ENCODE measurements at places on chromosomes 16 and 17.
A peak's percentile ranks its signal among the peaks of the same experiment; 100 is the strongest.

GRCh38 chr16:61987474-61988012, 48.7 kb downstream of the CDH8 start:
- no peak for DNase-seq

- DNase-seq, result no peak
Observed at GRCh38 chr17:33689725-33690124, 396.6 kb upstream of the ASIC2 start.

DNA sequence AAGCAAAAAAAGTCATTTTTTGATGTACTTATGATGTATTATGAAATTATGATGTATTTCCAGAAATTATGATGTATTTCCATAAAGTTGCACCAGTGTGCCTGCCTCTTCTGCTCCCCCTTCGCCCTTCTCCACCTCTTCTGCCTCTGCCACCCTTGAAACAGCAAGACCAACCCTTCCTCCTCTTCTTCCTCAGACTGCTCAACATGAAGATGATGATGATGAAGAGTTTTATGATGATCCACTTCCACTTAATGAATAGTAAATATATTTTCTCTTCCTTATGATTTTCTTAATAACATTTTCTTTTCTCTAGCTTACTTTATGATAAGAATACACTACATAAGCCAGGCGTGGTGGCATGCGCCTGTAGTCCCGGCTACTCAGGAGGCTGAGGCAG, 7.4 kb upstream of the ZNF785 start:
- no peak for DNase-seq

GRCh38 chr17:79943347-79944241, 92.1 kb downstream of the TBC1D16 start:
- DNase-seq, result no peak

DNA sequence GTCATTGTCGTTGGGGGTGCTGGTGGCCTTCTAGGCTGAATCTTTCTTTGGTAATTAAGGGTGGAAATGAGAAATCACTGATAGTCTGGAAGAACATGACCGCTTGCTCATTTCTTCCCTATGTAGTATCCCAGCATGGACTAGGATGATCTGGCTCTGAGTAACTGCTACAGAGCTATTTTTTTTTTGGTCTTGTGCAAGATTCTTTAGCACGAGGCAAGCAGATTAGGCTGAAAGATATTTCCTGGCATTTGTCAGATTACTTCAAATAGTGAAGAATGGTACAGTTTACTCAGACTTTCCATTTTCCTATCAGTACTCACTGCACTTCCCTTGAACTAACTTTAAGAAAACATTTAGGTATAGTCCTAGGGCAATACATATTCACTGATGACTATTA, 89.0 kb downstream of the SYCE1L start:
- DNase-seq, result no peak

GRCh38 chr17:36932694-36933511, 4.4 kb upstream of the LHX1 start:
- DNase-seq, result no peak

DNA sequence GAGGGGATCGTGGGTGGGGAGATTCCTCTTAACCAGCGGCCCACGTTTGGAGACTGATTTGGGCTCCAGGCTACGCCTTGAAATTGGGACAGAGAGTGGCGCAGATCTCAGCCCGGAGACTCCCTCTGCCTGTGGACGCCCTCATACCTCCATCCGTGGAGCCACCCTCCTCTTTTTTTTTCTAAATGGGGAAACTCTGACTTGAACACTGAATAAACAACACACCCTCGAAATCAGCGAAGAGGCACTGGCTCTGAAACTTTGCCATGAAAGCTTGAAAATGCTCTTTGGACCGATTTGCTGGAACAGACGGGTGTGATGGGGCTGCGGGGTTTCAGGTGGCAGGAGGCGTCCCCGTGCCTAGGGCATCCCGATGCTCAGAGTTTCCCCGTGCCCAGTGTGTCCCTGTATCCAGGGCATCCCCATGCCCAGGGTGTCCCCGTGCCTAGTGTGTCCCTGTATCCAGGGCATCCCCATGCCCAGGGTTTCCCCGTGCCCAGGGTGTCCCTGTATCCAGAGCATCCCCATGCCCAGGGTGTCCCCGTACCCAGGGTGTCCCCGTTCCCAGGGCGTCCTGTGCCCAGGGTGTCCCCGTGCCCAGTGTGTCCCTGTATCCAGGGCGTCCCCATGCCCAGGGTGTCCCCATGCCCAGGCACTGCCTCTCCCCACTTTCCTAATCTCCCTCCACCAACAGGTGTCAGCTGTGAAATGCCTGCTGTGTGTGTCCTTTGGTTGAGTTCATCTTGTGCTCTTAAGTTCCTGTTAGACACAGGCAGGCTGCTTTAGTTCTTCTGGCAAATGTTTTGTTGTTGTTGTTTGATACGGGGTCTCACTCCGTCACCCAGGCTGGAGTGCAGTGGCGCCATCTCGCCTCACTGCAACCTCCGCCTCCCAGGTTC, 187.0 kb downstream of the SEC14L1 start:
- DNase-seq, result peak; percentile 2

- peak; percentile 64 for DNase-seq
Observed at GRCh38 chr17:63954402-63955063, 18.2 kb downstream of the SCN4A start.

GRCh38 chr17:54876656-54877195, 23.9 kb upstream of the TOM1L1 start:
- no peak for DNase-seq

DNA sequence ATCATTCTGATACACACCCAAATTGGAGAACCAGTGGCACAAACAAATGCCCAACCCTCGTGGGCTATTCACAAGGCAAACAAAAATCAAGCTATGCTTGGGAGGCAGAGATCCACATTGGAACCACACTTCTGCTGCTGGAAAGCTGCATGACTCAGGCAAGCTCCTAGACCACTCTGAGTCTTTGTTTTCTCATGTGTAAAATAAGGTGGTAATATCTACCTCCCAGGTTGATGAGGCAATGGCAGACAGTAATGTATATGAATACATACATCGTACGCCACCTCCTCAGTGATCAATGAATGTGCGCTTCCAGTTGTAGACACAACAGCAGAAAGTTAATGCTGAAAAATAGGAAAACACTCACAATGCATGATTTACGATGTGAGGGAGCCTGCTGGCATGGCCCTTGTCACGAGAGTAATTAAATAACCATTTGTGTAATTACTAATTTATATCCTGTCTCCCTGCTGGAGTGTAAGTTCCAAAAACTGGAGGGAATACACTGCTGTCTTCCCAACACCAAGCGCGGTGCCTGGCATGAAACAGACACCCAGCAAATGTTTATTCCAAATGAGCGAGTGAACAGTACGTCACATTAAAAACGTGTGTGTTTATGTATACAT, 69.9 kb upstream of the HSBP1 start:
- DNase-seq, result no peak

GRCh38 chr16:13036600-13036999, 135.2 kb downstream of the SHISA9 start:
- DNase-seq, result peak; percentile 5

DNA sequence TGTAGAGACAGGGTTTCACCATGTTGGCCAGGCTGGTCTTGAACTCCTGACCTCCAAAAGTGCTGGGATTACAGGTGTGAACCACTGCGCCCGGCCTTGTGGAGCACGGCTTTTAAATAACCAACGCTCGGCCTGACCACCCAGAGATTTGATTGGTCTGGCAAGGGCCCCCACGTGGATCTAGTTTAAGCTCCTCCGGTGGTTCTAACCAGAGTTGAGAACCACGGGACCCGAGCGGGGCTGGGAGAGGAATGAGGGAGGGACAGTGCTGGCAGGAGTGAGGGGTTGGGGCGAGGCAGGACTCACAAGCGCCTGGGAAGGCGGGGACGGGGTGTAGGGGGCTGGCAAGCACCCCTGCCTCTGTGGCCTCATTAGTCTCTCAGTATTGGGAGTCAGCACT, 3.0 kb downstream of the NLRC3 start:
- no peak for DNase-seq

- no peak for DNase-seq
Observed at GRCh38 chr17:50943575-50943933, 77.4 kb upstream of the TOB1 start.

GRCh38 chr17:19723964-19724363, 7.6 kb upstream of the SLC47A2 start:
- no peak for DNase-seq

DNA sequence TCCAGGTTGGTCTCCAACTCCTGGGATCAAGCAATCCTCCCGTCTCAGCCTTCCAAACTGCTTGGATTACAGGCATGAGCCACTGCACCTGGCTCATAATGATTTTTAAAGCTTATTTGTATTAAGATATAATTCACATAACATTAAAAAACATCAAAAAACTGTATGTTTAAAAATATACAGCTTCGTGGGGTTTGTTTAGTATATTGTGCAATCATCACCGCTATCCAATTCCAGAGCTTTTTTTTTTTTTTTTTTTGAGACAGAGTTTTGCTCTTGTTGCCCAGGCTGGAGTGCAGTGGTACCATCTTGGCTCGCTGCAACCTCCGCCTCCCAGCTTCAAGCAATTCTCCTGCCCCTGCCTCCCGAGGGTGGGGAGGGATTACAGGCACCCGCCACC, 11.0 kb upstream of the SLC25A19 start:
- no peak for DNase-seq

DNA sequence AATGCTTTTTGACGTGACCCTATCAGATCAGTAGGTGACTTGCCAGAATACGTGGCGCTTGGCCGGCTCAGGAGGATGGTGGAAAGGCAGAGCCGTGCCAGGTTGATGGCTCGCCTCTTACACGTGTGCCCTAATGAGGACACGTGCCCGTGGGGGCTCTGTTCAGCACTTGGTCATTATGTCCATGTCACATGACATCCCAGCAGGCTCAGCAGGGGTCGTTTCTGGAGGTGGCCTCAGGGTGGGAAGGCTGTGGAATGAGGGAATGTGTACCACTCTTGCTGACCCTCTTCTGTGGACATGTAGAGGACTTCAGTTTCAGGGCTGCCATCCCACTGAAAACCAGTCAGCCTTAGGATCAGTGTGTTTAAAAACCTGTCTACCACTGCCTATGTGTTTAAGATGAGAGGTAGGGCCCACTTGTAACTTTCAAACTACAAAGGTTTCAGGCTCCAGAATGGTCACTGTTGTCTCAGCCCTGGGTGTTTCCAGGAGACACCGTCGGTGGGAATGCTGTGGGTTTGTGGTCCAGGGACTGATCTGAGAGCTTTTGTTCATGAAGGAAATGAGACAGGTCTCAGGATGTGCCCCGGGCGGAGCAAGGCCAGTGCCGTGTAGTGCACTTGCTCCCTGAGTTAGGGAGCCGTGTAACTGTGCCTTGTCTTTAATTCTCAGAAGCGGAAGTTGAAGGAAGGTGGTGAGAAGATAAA, 12.1 kb downstream of the UBN1 start:
- DNase-seq, result no peak

GRCh38 chr16:1028524-1029258, 43.9 kb upstream of the SSTR5 start:
- no peak for DNase-seq

- no peak for DNase-seq
Observed at GRCh38 chr17:3976675-3977171, 12.5 kb upstream of the ATP2A3 start.

GRCh38 chr16:30478766-30479478, 6.4 kb downstream of the ITGAL start:
- no peak for DNase-seq

DNA sequence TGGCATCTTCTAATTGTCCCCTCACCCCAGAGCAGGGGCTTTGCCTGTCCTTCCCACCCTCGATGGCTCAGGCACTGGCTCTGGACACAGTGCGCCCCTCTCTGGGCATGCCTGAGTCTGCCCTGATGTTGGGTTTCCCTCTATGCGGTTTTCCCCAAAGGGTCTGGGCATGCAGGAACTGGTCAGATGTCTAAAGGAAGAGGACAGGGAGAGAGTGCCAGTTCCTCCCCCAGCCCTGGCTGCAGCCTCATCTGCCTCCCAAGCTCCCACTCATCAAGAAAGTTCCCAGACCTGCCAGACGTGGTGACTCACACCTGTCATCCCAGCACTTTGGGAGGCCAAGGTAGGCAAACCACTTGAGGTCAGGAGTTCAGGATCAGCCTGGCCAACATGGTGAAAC, 41.3 kb upstream of the PABPN1L start:
- DNase-seq, result no peak

- DNase-seq, result no peak
Observed at GRCh38 chr17:17087424-17088015, 45.3 kb downstream of the MPRIP start.

DNA sequence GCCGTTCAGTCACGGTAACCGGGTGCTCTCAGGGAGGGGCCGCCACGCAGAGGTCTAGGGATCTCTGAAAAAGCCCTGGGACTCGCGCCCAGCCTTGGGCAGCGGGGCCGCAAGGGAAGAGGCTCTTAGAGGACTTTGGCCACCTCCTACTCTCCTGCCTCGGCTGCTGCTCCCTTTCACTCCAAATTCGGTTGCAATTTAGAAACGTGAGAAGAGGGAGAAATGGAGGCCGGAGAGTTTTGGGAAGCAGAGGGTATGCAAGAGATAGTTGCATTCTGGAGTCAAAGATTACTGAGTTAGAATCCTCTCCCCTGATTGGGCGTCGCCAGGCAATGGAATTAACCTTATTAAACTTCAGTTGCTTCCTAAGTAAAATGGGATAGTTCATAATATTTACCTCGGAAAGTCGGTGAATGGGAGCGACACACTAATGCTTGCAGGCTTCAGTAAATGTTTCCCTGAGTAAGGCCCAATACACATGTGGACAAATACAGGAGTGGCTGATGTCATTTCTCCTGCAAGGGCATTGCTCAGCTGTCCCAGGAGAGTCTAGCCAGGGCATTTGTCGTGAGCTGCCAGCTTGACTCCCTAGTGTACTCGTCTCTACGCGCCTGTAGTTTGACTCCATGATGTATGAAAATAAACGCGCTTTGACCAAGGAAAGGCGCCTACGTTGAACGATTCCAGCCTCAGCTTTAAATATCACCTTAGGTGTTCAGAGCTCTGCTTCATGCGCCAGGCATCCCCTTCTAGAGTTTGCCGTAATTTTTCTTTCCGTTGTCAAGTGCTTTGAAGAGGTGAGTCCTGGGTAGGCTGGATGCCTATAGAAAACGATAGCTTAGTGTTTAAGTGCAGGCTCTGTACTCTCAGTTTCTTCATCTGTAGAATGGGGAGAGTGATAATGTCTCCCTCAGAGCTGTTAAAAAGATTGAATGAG, 667 bp downstream of the OGFOD1 start:
- no peak for DNase-seq

DNA sequence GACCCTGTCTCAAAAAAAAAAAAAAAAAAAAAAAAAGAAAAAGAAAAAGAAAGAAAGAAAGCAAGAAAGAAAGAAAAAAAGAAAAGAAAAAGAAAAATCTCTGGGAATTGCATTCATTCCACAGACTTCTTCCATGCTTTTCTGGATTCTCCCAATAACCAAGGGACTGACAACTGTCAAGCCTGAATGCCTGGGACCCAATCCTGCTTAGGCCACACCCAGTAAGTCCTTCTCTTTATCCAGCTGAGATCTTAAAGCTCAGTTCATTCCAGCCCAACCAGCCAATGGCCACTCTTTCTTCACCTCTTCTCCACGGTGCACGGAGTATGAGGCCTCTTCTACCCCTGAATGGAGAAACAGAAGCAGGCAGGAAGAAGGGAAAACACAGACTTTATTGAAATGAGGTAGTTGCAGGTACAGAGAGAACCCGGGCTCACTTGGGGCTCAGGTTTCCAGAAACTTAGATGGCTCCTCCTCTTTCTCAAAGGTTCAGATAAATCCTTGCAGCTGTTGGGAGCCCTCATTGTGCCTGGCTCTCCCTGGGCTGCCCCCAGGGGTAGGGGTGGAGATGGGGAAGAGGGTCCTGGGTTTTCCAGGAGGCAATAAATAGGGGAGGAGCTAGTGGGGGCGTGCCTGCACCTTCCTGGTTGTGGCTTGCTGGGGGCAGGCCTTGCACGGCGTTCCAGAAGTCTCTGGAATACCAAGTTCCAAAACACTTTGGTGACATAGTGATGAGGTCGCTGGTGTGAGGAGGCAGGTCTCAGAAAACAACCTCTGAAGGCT, 2.5 kb downstream of the HOXB1 start:
- DNase-seq, result no peak

GRCh38 chr17:496761-497160, 144.2 kb upstream of the RPH3AL start:
- no peak for DNase-seq
